Parietal lobe (tissue), 2 donors: ENCODE measurements at places on chromosomes 6 and 20. TPM values are rescaled to one million over a fixed set of nuclear protein-coding genes. Genes with fewer than 3 reads are reported as not detected.

The FOXF2 gene
- 2.5 TPM for total RNA-seq

The SAMD5 gene
- total RNA-seq, result 22.5 TPM

The BPHL gene
- total RNA-seq, result 32.9 TPM

The RAB22A gene
- 31.3 TPM for total RNA-seq

The SCGN gene
- 17.2 TPM for total RNA-seq
